Lung (tissue), 17 donors: ENCODE measurements at places on chromosomes 16 and 17. TPM values are rescaled to one million over a fixed set of nuclear protein-coding genes. Genes with fewer than 3 reads are reported as not detected.
A peak's percentile ranks its signal among the peaks of the same experiment; 100 is the strongest.

The EIF1 gene
- 872 TPM for total RNA-seq

The STH gene
- total RNA-seq: not detected

The CA7 gene
- not detected for total RNA-seq

The CHTF8 gene
- 92.5 TPM for total RNA-seq

The CCL16 gene
- 0.18 TPM for total RNA-seq

The SDR42E2 gene
- not detected for total RNA-seq

The NUDT7 gene
- 18.3 TPM for total RNA-seq

The TRIM47 gene
- total RNA-seq: 23.5 TPM

The CSF3 gene
- 2.9 TPM for total RNA-seq

The LRRC75A gene
- 3.3 TPM for total RNA-seq

The TMEM92 gene
- 8.0 TPM for total RNA-seq

The CCDC144A gene
- 1.8 TPM for total RNA-seq

The CBX8 gene
- 4.8 TPM for total RNA-seq

The RBFOX1 gene
- total RNA-seq: 0.55 TPM

The LPCAT2 gene
- total RNA-seq: 24.6 TPM

GRCh38 chr17:64037180-64037579 is 16.7 kb upstream of the ICAM2 start:
- no peak for DNase-seq

DNA sequence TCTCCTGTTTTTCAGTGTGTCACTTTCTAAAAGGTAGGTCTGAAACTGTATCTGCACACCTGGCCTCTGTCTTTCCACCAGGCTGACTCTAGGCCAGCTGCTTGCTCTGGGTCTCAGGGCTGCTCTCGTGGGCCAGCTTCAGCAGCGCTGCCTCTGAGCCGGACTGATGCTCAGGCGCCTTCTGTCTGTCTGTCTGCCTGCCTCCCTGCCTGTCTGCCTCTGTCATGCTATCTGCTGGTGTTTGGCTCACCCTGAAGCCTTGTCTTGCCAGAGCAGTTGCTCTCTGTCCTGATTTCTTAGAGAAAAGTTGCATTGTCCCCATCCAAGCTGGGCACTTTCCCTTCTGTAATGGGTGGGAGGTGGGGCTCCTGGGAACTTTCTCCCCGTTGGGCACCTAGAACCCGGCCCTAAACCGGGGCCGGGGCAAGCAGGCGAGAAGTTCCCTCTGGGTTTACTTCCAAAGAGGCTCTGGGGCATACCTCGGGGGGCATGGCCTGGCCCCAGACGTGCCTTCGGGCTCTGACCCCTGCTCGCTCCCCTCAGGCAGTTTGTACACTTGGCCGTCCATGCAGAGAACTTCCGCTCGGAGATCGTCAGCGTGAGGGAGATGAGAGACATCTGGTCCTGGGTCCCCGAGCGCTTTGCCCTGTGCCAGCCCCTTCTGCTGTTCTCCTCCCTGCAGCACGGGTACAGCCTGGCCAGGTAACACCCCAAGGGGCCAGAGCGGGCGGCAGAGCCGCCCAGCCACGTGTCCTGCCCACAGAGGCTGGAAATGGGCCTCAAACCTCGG is 15.9 kb upstream of the ATP6V0C start:
- peak; percentile 90 for DNase-seq

- DNase-seq: peak; percentile 85
Measured at GRCh38 chr17:57782062-57782490, 37.0 kb upstream of the CCDC182 start.

DNA sequence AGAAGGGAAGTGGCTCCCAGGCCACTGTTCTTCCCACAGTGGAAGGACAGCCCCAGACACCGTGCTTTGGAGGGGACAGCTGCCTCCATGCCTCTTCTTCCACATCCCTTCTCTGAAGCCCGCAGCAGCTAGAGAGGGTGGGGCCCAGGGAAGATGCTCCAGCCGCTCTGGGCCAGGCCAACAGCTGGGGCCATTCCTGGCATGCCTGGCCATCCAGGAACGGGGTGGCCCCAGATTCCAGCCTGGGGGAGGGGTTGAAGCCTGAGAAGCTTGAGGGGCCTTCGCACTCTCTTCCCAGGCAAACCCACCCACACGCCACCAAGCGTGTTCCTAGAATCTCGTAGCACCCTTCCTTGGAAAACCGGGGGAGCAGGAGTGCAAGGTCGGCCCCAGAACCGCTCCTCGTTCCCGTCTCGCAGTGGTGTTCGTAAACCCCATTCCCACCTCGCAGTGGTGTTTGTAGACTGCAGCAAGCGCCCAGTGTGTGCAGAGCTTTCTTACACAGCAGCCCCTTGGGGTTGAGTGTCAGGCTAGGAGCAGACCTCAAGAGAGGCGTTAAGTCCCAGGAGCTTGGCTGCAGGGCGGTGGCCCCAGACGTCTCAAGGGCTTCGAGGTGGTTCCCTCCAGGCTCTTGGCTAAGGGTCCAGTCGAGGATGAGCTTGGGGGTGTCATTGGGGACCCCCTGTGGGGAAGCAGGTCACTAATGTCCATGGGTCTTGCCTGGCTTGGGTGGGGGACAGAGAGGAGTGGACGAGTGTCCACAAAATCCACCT is 2.7 kb downstream of the CDH15 start:
- DNase-seq: no peak

GRCh38 chr17:60914078-60914477 is 236.4 kb downstream of the BCAS3 start:
- DNase-seq: no peak

DNA sequence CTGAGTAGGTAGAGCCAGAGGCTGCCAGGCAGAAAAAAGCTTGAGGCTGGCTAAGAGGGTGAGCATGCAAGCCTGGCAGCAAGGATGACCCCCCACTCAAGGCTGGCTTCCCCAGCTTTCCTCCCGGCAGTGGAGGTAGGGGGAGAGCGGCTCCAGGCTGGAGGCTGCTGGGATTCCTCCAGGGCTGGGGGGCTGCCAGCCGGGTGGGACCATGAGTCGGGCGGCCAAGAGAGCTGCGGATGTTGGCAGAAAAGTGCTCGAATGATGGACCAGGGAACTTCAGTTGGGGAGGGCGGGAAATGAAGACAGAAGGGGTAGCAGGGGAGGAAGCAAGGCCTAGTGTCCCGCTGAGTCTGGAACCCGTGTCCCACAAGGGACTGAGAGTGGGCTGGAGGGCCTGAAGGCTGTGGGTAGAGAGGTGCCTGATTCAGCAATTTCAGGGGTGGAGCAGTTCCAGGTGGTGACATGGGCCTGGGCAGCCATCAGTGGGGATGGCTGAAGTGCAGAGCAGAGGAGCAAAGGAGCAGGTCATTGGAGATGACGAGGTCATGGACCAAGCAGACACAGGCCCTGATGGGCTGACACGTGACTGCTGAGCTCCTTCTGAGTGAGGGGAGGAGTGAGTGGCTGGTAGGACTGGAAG is 20.3 kb downstream of the HSD11B2 start:
- DNase-seq: peak; percentile 43

- no peak for DNase-seq
Measured at GRCh38 chr16:63337264-63337663, 1301.0 kb upstream of the CDH8 start.

GRCh38 chr16:80387318-80387921 is 153.4 kb upstream of the DYNLRB2 start:
- peak; percentile 61 for DNase-seq

DNA sequence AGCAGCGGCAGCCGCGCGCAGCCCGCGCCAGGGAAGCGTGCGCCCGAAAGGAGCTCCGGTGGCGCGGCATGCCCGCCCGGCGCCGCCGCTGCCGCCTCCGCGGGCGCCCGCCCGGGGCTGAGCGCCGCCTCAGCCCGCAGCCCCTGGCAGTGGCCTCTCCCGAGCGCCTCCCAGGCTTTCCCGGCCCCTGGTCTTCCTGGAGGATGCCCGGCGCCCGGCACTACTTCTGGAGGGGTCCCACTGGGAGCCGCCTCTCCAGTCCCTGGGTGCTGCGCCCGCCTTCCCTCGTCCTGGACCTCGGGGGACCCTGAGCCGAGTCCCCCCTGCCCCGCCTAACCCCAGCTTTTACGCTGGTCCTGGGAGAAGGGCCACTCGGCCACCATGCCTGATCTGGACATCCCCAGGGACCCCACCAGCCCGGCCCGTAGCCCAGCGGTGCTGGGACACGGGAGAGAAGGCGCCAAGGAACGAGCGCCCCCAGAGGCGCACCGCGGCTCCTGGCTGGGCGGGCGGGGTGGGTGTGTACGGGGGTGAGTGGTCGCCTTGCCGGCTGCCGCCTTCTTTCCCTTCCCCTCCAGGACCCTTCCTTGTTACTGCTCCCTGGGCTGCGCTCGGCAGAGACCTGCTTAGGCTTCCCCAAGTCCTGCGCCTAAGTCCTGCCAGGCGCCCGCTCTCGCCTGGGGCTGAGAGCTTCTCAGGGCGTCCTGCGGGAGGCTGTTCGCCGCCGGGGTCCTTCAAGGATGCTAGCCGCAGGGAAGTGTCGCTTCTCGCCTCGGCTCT is 704 bp downstream of the ASIC2 start:
- DNase-seq: peak; percentile 38

DNA sequence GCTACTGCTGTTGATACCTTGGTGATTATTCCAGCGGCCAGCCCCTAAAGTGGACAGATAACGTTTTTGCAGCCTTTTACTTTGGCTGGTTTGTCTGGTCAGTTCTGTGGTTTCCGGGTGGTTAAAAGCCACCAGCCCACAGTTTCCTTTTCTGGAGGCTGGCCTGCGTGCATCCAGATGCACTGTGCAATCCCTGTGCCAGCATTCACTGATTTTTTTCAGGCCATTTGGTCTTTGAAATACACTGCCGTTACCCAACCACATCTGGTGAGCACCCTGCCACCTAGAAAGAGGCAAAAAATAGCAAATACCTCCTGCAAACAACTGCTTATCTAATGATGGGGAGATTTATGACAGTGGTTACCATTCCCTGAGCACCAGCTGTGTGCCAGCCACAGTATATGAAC is 797 bp downstream of the NUDT7 start:
- peak; percentile 38 for DNase-seq

- DNase-seq: no peak
Measured at GRCh38 chr16:29975811-29976511, 2.3 kb downstream of the TAOK2 start.

DNA sequence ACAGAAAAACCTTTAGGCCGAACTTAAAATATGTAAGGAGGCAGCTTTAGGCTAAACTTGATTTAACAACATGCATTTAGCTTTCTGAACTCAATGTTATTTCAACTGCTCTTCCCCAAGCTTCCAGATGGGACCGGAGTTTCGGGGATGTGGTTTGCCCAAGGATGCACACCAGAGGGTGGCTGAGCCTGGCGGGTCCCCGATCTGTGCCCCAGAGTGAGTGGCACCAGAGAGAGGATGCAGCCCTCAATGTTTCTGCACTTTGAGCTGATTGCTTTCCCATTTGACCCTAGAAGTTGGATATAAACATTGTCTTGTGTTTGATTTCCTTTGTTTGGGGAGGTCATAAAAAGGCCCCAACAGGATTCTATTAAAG is 348.0 kb upstream of the TNRC6C start:
- no peak for DNase-seq

- peak; percentile 87 for DNase-seq
Measured at GRCh38 chr17:4008441-4009185, 44.4 kb upstream of the ATP2A3 start.

DNA sequence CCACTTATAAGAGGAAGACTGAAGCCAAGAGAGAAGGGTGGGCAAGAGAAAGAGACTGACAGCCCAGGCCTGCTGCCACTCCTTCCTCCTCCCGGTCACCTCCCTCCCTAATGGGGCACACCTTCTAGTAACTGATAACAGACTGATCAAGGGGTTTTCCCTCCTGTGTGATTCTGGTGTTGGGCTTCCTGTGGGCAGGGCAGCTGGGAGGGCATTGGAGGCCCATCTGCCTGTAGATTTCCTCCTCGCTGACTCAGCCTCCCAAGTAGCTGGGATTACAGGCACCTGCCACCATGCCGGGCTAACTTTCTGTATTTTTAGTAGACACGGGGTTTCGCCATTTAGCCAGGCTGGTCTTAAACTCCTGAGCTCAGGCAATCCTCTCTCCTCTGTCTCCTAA is 16.2 kb downstream of the CA4 start:
- DNase-seq: no peak

DNA sequence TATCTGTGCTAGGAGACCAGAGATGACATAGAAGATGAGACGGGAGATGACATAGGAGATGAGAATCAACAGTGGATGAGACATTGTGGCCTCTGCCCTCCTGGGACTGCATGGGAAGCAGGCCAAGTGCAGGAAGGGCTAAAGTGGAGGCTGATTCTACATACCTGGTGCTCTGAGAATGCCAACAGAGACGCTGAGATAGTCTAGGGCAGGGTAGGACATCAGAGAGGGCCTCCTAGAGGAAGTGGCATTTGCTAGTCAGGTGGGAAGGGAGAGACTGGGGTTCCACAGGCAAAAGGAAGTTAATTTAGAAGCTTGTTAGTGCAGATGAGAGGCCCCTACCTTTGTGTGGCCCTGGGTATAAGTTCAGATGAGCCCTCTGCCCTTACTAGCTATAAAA is 224.2 kb downstream of the CBLN1 start:
- no peak for DNase-seq

DNA sequence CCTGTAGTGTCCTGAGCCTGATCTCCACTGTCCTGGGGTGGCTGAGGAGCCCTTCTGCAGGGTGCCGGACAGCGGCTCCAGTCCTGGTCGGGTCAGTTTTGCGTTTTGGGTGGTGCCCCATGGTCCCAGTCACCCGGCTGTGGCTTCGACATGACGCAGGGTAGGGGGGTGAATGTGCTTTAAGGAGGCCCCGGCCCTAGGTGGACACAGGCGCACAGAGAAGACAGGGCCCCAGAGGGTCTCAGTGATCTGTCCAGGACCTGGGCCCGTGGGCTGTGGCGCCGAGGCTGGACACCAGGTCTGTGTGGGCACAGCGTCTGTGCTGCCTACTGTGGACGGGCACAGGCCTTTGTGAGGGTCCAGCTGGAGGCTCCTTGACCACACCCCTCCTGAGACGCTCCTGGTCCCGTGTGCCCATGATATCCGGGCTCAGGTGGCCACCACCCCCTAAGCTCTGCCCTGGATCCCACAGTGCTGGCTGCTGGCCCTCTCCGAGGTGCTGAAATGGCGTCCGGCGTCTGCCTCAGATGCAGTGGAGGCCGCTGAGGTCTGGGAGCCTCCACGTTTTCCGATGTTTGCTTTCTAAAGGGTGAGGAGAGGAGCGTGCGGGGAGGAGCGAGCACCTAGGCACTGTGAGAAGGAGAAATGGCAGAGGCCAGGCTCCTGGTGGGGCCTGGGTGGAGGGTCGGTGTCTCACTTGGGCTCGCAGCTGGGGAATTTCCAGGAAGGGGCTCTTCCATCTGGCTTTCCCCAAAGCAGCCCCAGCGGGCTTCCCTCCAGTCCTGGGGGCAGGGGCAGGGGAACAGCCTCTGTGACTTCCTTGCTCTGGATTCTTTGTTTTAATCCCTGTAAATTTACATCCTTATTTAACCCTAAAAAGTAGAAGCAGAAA is 56.1 kb upstream of the ACSF3 start:
- peak; percentile 58 for DNase-seq

- DNase-seq: no peak
Measured at GRCh38 chr16:89020068-89020924, 43.3 kb upstream of the CBFA2T3 start.

DNA sequence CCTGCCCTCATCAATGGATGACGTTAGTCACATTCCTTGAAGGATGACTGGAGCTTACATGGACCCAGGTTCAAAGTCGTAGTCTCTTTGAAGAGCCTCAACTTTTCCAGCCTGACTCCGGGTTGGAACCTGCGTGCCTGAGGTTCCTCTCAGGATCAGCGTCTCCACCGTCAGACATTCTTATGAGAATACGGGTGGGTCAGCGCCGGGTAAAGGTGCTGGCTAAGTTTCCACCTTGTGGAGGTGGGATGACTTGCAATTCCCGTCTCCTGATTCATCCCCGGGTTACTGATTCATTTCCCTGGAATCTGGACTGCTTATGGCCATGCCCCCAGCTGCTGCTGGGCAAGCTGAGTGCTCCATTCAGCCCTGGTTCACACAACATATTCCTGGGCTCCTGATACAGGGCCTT is 38.9 kb upstream of the CMIP start:
- DNase-seq: no peak

- peak; percentile 95 for DNase-seq
Measured at GRCh38 chr16:10827691-10828341, 9.2 kb upstream of the TVP23A start.

- no peak for DNase-seq
Measured at GRCh38 chr17:9470171-9470570, 105.4 kb downstream of the STX8 start.
